Fibroblast of villous mesenchyme (primary cell): ENCODE measurements at places on chromosomes 11 and 22.
A peak's percentile ranks its signal among the peaks of the same experiment; 100 is the strongest.

DNA sequence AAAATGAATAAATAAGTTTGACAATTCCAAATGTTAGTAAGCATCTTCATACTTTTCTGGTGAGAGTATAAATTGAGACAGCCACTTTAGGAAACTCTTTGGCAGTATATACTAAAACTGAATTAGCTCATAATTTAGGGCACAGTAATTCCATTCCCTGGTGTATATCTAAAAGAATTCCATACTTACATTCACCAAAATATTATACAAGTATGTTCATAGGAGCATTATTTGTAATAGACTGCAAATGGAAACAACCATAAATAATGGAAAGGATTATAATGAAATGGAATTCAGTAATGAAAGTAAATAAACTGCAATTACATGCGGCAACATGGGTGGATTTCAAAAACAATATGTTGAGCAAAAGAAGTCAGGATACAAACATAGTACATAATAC lies 315.8 kb upstream of the LRRC4C start:
- no peak for DNase-seq

DNA sequence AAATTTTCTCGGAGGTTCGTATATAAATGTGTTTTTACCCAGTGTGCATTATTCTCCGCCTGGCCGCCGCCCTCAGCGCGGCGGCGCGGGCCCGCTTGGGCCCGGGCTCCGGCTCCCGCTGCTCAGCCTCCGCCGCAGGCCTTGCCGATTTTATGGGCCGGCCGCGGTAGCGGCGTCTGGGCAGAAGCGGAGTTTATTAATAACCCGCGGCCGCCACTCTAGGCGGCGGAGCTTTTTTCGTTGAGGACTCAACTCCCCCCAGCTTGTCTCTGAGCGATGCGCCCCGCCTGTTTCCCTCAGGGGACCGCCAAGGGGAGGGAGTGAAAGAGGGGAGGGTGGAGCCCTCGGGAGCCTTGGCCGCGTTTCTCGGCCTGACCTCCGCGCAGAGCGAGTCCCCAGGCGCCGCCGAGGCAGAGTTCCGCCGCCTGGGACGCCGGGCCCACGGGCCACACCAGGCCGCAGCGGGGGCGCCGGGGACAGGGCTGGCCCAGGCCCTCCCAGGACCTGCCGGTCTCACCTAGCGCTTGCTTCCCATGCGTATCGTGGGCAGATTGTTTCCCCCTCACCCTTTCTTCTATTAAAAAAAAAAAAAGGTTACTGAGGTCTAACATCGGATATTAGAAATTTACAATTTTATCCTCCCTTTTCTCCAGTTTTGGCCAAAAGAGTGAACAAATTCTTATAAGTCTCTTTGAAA lies 399 bp downstream of the ZNF143 start:
- peak; percentile 93 for DNase-seq

GRCh38 chr11:19279451-19279850 lies 38.7 kb upstream of the E2F8 start:
- no peak for DNase-seq

GRCh38 chr22:48827904-48828555 lies 999.6 kb downstream of the BRD1 start:
- DNase-seq = no peak

- no peak for DNase-seq
These were observed 1.2 kb downstream of the GRK2 start for GRCh38 chr11:67267188-67268080.

- DNase-seq = no peak
These were observed 12.1 kb upstream of the BLID start for GRCh38 chr11:122128146-122128545.

GRCh38 chr11:2171591-2172003 lies at the start of gene TH:
Gene TH (minus strand): TSS chr11:2171815. CDS start chr11:2171786, 29 bp downstream.
- DNase-seq = no peak

GRCh38 chr11:81963018-81963417 lies 770.6 kb downstream of the FAM181B start:
- DNase-seq = peak; percentile 1

GRCh38 chr22:45891471-45891995 lies 85.4 kb downstream of the WNT7B start:
- no peak for DNase-seq

- no peak for DNase-seq
These were observed 59.9 kb downstream of the SLC1A2 start for GRCh38 chr11:35359321-35360054.

DNA sequence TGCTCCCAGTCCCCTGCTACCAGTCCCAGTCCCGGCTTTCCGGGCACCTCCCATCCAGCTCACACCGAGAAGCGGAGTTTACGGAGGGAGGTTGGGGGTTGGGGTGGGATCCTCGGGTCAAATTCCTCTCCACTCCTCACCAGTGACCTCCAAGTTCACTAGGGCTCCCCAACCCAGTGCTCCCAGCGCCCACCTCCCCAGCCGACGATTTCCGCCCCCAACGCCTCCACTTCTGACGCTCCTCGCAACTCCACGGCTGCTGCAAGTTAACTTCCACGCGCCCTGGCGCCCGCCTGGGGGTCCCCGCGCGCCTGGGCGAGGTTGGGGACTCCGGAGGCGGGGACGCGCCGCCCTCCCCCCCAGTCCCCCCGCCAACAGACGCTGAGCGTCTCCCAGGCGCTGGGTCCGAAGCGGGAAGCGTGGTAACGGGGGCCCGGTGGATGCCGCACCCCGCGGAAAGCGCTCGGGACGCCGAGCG lies 526 bp downstream of the TPST2 start:
- peak; percentile 18 for DNase-seq

- no peak for DNase-seq
These were observed 284.7 kb downstream of the ST3GAL4 start for GRCh38 chr11:126640186-126640585.

GRCh38 chr11:116057000-116057399 lies 552.8 kb upstream of the CADM1 start:
- no peak for DNase-seq

DNA sequence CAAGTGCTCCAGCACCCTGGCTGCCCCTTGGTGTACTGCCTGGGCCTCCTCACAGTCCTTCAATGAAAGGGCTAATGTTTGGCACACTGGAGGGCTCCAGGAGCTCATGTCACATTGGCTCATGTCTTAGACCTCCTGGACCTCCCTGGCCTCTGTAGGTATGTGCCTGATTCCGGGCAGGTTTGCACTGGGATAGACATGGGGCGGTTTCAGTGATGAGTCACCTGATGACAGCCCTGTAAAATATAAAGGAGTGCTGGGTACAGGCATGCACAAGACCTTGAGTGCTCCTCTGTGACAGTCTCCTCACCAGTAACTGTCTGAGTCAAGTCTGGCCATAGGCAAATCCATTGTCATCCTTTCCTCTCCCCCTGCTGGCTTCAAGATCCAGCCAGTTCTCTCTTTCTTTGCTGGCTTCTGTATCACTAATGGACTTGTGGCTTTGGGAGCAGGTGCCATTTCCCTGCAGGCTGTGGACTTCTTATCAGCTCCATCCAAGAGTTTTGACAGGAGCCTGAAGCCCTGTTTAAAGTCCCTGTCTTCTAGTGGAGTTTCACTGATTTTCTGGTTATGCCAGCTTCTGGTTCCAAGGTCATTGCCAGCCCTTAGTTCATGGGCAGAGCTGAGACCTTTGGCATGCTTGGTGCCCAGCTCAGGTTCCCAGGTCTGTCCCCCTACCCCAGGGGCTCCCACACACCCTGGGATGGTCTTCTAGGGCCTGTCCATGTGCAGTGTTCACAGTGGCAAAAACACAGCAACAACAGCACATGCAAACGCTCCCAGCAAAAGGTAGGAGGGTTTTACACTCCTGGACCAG lies 22.7 kb upstream of the P2RY2 start:
- DNase-seq = no peak

- DNase-seq = peak; percentile 96
These were observed 235.4 kb downstream of the METTL15 start for GRCh38 chr11:28343304-28344233.

- no peak for DNase-seq
These were observed 5.1 kb downstream of the MYEOV start for GRCh38 chr11:69299023-69299461.

- DNase-seq = peak; percentile 82
These were observed 10.8 kb upstream of the OR51D1 start for GRCh38 chr11:4626207-4627099.

- DNase-seq = no peak
These were observed 16.7 kb downstream of the PDE2A start for GRCh38 chr11:72657411-72658100.

GRCh38 chr22:33328789-33329296 lies 270.7 kb upstream of the SYN3 start:
- peak; percentile 9 for DNase-seq

GRCh38 chr11:132504501-132505041 lies 1027.7 kb downstream of the OPCML start:
- no peak for DNase-seq

DNA sequence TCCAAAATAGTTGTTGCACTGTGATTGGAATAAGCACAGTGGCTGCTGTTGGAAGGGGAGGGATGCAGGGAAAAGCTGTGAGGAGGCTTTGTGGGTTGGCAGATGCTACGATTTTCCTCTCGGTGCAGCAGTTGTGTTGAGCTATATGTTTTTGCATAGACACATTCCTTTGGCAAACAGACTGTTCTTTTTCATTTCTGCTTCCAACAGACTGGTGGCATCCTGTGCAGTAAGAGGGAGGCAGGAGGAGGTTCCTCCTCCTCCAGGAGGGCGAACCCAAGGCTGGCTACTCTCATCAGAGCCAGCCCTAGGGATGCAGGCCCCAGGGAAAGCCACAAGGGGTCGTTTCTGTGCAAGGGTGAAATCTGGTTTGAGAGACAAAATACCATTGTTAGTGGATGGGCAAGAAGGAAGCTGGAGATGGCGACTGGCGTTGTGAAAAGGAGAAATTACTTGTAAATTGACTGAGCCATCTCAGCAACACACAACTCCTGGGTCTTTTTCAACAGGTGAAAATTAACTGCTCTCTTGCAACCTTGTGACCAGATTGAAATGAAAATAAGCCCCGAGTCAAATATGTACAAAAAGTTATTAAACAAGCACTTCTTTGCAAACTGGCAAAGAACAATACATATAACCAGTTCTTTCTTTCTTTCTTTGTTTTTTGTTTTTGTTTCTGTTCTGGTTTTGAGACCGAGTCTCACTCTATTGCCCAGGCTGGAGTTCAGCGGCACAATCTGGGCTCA lies 26.5 kb upstream of the UBASH3B start:
- peak; percentile 72 for DNase-seq

DNA sequence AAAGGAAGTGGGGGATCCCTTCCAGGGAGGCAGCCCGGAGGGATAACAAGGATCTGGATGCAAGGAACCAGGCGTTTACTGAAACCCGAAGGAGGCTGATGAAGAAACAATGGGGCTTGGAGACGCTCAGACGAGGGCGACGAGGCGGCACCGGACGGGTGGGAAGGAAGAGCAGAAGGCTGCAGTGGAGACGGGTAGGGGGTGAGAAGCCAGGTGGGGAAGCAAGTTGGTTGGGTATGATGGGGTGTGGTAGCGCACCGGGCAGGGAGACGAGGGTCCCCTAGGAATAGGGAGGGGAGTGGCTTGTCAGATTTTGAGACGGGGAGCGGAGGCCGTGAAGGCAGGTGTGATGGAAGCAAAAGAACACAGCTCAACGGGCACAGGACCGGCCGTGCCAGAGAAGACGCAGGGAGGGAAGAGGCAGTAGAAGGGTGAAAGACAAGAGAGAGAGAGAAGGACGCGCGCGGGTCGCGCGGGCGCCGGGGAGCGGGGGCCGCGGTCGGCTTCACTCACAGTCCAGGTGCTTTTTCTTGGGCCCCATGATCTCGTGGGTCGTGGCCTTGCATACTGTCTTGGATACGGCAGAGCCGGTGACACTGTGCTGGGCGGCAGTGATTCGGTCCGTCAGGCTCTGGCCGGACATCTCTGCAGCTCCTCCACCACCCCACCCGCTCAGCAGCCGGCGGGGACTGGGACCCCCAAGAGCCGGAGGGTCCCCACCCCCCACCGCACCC lies 579 bp downstream of the PICALM start:
- peak; percentile 30 for DNase-seq

DNA sequence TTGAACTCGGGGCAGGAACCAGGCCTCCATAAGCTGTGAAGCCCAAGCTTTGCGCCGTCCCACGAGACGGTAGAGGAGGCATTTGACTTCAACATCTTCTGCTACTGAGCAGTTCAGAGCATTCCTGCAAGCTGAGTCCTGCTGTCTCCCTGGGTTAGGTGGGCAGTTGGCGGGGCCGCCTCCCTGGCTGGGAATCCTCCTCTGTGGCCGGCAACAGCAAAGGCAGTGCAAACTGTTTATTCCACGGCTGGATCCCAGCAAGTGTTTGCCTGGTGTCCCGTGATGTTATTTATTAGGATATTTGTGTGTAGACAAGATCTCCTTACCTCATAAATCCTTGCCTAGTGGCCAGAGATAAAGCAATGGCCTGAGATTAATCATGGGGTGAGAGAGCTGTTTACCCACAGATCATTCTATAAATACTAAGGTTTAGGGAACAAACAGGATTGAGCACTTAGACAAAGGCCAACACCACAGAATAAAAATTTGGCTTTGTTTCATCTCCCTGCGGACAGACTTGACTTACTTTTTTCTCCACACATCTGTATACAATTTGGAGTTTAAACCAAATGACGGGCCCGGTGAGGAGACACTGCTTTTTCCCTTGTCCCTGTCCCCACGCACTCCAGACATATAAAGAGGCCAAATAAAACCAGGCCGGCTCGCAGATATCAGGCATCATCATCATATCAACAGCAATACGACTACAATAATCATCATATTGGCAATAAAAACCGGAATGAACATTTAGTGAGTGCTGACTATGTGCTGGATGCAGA lies 63.4 kb downstream of the NAT10 start:
- peak; percentile 78 for DNase-seq

GRCh38 chr11:46906609-46907041 lies 11.7 kb downstream of the LRP4 start:
- DNase-seq = no peak
